NCI-H345 (cell line): ENCODE measurements at places on chromosomes 7 and 10.
A peak's percentile ranks its signal among the peaks of the same experiment; 100 is the strongest.

DNA sequence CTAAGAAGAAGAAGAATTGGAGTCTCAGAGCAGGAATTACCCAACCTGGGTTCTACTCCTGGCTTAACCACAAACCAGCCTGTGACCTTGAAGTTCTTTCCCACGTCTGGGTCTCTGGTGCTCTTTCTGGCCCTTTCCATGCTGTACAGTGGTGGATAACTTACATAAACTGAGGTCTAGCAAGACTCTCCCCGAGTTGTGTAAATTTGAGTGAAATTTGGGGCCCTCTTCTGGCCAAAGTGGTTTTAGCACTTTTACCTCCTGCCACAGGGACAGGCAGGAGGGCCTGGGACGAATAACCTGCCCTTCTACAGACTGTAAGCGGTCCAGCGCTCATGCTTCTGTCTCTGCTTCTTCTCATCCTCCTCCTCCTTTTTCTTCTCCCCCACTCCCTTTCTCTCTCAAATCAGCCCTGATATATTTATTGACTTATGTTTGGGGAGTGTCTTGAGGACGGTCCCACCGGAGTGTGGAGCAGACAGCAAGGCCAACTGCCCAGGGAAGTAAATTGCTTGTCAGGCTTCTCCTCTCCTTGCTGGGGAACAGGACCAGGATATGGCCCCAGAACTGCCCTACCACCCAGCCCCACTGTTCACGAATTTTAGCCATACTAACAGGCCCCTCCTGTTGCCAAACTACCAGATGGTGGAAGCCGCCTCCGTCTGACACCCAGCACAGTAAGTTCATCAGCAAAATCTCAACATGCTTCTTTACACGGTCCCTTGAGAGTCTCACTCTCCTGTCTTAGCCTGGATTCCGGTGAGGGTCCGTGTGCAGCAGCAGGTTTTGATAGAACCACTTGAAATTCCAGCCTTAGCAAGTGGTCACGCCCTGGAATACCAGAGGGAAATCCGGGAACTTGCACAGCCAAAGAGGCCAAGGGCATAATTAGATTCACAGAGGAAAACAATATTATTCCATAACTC is 4.0 kb upstream of the SH3PXD2A start:
- DNase-seq, result peak; percentile 24

GRCh38 chr7:25716421-25716820 is 435.6 kb upstream of the NFE2L3 start:
- DNase-seq, result no peak

GRCh38 chr7:1579481-1580421 is 9.9 kb upstream of the PSMG3 start:
- peak; percentile 65 for DNase-seq

- DNase-seq, result no peak
Observed at GRCh38 chr10:20797290-20797689, 99.8 kb downstream of the NEBL start.
